ENCODE measurements at places on chromosomes 3 and 15. TPM values are rescaled to one million over a fixed set of nuclear protein-coding genes. Genes with fewer than 3 reads are reported as not detected.

- no peak for DNase-seq
These were observed 11.0 kb downstream of the SH3BP5 start for GRCh38 chr3:15321349-15321748.

CNTN4 gene
- total RNA-seq, result 5.7 TPM

ZSCAN2 gene
- 11.0 TPM for total RNA-seq

RAB11A gene
- 168 TPM for total RNA-seq

CHDH gene
- 9.1 TPM for total RNA-seq

GRCh38 chr15:33190539-33190938 lies 4.0 kb downstream of the FMN1 start:
- no peak for DNase-seq

CATSPER2 gene
- 15.7 TPM for total RNA-seq

DNA sequence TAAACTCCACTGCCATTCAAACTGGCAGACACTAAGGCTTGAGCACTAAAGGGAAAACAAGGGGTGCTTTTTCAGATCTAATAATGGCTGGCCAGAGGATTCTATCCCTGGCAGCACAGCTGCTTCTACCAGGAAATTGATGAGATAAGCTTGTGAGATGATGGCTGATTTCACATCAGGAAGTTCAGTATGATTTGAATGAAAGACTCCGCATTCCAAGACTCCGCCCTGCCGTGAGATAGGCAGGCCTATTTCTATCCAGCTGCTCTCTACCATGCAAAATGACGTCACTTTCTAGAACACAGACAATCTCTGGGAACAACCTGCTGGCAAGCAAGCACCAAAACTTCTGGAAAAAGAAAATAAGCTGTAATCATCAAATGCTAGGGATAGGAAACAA lies 171.8 kb downstream of the WDR76 start:
- DNase-seq, result no peak

DNA sequence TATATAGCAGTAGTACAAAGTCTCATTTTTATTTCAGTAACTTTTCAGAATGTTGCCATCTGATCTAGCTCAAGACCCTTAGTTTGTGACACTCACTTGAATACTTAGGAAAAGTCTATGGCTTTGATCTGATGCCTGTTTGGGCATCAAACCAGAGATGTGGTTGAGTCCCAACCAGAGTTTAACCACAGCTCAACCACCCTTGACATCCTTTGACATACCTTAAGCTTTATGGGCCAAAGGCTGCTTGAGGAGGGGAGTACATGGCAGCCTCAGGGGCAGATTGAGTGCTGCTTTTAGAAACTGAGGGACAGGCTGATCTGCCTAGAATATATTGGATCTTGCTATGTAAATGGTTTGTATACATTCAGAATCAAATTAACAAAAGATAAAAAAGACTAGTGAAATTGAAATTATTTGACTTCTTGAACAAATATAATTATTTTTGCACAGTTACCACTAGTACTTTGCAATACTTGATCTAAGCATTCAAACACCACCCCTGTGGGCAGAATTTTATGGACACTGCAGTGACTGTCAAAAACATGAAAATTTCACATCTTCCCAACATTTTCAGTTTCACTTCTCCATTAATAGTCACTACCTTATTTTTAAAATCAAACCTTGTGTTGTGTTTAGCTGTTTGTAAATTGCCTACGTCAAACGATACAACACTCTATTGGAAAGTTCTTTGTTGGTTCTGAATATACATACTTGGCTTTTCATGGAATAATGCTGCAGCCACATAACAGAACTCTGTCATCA lies 199.8 kb downstream of the UBE2E2 start:
- DNase-seq, result no peak

TRPM1 gene
- not detected for total RNA-seq

DNA sequence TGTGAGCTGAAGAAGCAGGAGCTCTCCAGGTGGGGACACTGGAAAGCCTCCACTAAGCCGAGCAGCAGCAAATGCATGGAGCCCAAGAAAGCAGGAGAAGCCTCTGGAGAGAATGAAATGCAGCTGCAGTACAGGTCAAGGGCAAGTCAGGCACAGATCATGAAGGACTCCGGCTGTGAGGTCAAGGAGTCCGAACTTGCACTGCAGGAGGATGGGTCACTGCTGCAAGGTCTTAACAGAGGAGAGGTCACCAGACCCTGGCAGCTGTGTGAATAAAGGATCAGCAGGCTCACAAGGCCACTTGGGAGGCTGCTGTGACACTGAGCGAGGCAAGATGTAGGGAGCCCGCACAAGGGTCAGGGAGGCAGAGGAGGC lies 24.7 kb upstream of the SLC41A3 start:
- DNase-seq, result no peak

GRCh38 chr3:115518100-115518852 lies 105.0 kb upstream of the GAP43 start:
- DNase-seq, result no peak

GRCh38 chr3:171508676-171509075 lies 48.5 kb upstream of the TNIK start:
- DNase-seq, result no peak

MNS1 gene
- 5.1 TPM for total RNA-seq

TPRA1 gene
- total RNA-seq, result 40.6 TPM

GRCh38 chr3:65836047-65836446 lies 202.7 kb downstream of the MAGI1 start:
- no peak for DNase-seq

AP3S2 gene
- total RNA-seq, result 26.4 TPM

CPLX3 gene
- not detected for total RNA-seq

GRCh38 chr3:68142441-68142840 lies 488.0 kb upstream of the SUCLG2 start:
- DNase-seq, result no peak

- no peak for DNase-seq
These were observed 453.4 kb upstream of the ROBO2 start for GRCh38 chr3:76586471-76586870.
